ENCODE measurements at places on chromosomes 6 and 20.

GRCh38 chr6:21883595-21884328 lies 290.2 kb downstream of the SOX4 start:
- no peak for DNase-seq

DNA sequence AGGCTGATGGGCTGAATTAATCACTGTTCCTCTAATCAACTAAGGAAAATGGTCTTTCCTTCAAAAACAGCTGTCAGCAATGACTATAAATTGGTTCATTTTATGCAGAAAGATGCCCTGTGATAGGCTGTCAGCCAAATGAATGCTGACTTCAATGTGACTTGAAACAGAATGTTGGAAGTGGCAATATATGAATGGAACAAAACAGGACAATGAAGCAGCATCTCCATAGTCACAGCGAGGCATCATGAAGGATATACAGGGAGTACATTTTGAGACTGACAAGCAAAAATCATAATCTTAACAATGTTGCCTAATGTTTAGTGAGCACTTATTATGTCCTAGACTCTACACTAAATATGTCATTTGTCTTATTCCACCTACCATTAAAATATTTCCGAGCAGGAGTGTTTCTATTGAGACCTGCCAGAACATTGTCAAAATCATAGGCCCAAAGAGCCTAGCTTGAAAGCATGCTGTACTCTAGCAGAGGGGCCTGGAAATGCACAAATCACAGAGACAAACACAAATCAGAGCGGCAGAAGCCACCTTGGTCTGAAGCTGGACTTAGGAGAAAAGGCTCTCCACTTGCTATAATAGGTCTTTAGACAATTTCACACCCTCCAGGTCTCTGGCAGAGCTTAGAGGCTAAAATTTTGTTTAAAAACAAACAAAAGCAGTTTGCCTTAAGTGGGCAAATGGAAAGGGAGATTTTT lies 63.3 kb downstream of the FAM50B start:
- DNase-seq: no peak

DNA sequence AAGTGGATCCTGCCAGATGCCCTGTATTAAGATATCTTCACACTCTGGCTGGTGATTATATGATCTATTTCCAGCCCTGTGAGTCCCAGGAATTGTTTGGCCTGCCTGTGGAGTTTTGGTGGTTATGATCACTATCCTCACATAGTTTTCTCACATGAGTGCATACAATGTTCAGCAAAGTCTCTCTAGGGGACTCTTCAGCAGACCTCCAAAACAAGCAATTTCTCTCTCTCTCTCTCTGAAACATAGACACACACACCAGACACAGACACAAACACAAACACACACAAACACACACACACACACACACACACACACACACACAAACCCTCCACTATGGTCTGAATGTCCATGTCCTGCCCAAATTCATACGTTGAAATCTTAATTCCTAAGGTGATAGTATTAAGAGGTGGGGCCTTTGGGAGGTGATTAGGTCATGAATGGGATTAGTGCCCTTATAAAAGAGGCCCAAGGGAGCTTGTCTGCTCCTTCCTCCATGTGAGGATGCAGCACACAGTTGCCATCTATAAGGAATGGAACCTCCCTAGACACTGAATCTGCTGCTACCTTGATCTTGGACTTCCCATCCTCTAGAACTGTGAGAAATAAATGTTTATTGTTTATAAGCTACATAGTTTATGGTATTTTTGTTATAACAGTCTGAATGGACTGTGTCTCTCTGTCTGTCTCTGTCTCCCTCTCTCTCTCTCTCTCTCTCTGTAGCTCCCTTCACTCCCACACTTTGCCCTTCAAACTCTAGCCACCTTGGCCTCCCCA lies 22.0 kb upstream of the SYNJ2 start:
- no peak for DNase-seq

DNA sequence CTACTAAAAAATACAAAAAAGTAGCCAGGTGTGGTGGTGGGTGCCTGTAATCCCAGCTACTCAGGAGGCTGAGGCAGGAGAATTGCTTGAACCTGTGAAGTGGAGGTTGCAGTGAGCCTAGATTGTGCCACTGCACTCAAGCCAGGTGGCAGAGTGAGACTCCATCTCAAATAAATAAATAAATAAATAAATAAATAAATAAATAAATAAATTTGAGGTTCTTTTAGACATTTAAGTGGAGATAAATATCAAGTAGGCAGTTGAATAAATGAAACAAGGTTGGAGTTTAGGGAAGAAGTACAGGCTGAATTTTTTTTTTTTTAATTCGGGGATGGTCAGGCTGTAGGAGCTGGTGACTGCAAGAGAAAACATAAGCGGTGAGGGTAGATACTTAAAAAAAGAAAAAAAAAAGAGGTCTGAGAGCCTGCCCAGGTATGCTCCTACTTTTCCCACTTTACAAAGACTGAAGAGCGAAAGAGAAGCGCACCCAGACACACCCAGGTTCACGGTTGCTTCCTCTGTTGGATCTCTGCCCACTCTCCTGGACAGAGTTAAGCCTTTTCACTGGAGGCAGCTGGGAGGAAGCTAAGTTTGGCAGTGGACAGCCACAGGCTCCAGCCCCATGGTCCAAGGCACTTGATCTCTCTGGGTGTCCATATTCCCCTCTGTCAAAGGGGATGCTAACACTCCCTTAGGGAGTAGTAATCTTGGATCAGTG lies 100.9 kb upstream of the PRDM1 start:
- DNase-seq: no peak

DNA sequence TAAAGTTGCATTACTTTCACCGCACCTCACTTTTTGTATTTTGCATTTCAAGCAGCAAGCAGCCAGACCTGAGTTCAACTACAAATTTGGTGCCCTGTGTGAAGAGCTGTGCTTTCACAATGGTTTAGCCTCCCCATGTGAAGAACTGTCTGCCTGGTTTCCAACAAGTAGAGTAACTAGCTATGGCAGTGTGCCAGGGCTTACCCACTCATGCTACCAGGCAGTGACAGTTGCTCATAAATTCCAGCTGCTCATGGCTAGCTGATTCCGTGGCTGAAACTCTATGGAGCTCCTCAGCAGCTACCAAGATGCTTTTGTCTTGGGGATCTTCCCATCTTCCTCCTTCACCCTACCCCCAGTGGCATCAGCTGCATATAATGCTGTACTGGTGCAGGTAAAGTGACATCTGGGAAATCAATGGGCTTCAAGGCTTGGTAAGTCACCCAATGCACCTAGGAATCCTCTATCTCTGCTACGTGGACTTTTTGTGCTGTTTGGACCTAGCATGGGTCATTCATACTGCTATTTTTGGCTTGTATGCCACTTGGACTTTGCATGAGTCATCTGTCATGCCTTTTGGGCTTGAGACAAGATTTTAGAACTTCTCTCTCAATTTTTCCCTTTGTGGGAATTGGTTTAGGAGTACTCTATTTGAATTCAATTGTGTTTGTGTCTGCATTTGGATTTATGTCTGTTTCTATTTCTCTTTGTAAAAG lies 176.5 kb upstream of the GJE1 start:
- no peak for DNase-seq

GRCh38 chr6:46505693-46506512 lies 14.7 kb upstream of the RCAN2 start:
- no peak for DNase-seq

GRCh38 chr6:8905757-8906156 lies 470.4 kb upstream of the SLC35B3 start:
- no peak for DNase-seq

GRCh38 chr6:162922563-162923166 lies 194.9 kb downstream of the PACRG start:
- DNase-seq: no peak

DNA sequence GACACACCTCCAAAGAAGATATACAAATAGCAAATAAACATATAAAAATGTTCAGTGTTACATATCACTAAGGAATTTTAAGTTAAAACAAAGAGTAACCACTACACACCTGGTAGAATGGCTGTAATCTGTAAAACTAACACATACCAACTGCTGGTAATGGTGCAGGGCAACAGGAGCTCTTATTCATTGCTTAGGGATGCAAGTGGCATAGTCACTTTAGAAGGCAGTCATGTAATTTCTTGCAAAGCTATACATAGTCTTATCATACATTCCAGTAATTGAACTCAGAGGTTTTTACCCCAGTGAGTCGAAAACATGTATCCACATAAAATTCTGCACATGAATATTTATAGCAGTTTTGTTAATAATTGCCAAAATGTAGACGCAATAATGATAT lies 906.8 kb upstream of the CITED2 start:
- no peak for DNase-seq

DNA sequence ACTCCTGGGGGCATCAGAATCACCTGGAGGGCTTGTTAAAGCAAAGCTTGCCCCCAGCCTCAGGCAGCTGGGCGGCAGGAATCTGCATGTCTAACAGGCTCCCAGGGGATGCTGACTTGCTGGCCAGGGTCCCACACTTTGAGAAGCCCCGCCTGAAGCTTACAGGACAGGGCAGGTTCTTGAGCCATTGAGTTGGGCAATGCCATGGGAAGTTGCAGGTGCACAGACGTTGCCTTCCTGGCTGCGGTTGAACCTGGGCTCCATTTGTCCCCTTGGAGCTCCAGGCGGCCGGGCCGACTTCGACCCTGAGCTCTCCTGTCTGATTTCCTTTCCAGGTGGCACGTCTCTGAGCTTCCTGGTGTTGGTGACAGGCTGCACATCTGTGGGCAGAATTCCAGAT lies 46.8 kb downstream of the SYNJ2 start:
- no peak for DNase-seq

GRCh38 chr6:161242779-161243693 lies 30.8 kb downstream of the AGPAT4 start:
- no peak for DNase-seq

DNA sequence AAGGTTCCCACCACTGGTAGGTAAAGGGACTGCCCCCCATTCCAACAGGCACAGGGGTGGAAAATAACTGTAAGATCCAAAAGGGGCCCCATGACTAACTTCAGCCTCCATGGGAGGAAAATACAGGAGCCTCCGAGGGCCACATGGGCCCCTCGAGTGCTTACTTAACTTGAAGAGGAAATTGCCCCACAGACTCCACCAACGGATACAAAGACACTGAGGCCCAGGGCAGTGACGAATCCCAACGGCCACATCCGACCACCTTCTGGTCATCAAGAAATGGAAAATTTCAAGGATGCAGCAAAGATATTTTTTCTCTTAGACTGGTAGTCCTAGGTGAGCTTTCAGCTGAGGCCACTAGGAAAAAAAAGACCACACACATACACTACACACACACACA lies 116.0 kb upstream of the MRPS10 start:
- no peak for DNase-seq
